ENCODE measurements at places on chromosomes 11 and 22.

DNA sequence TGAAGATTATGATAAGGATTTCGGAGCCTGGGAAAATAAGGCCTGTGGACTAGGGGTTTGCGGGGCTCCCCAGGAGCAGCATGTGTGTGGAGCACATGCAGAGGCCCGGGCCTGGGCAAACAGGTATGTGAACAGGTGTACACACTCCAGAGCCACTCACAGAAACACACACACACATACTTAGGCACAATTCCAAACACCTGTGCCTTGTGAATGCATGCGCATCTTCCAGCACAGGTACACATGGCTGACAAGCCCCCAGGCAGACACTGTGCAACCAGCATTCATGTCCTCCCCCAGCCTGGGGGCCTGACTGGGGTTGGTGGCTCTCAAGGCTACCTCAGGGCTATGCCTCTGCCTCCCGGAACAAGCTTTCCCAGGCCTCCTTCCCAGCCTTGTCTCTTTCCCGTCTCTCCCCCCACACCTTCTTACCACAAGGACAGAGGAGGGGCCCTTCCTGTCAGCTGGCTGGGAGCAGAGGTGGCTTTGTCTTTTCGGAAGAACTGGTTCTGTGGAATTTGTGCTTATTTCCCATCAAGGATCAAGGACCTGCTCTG is 2.6 kb upstream of the P2RY6 start:
- DNase-seq = no peak

GRCh38 chr22:46072981-46073682 is 77.2 kb upstream of the PPARA start:
- DNase-seq = no peak

DNA sequence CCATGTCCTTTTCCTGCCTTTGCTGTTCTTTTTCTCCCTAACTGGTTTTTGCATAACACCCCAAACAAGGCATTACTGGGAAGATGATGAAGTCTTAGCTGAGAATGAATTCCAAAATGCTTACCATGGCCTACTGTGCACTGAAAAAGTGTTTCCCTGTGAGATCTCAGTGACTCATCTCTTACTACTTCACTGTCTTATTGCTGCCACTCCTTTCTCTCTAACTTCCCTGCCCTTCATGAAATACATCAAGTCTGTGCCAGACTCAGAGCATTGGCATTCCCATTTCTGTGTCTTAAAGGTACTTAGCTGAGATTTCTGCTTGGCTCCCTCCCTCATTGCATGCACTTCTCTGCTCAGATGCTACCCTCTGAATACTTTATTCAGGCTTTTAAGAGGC is 49.1 kb upstream of the MUC15 start:
- DNase-seq = no peak

DNA sequence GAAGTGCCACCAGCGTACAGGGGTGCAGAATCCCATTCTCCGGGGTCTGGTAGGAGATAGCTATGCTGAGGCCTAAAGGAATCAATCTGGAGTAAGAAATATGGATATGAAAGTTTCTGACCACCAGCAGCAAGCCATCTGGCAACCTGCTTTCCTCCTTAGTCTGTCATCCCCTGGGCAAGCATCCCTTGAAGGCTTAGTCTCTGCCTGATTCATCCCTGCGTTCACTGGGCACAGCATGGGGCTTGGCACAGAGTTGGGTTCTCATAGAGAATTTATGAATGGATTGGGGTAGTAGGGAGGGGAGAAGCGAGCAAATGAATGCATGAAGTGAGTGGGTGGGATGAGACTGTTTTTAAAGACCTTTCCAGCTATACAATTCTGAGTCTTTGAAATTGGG is 85.8 kb upstream of the NARS2 start:
- no peak for DNase-seq

DNA sequence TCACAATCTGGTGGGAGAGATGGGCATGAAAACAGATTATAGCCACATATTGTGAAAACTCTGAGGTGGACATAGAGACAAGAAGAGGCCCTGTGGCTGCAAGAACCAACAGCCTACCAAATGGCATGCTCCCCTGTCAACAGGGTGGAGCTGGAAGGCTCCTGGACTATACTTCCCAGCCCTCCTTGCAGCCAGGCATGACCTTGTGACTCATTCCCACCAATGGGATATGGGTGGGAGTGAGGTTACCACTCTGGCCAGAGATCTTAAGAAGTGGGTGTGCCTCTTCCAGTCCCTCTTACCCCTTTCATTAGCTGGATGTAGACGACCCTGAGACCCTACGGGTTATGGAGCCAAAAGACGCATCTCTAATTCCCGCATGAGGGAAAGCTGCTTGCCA is 126.4 kb upstream of the ZBED5 start:
- no peak for DNase-seq

GRCh38 chr11:100205926-100206325 is 481.2 kb upstream of the ARHGAP42 start:
- no peak for DNase-seq

DNA sequence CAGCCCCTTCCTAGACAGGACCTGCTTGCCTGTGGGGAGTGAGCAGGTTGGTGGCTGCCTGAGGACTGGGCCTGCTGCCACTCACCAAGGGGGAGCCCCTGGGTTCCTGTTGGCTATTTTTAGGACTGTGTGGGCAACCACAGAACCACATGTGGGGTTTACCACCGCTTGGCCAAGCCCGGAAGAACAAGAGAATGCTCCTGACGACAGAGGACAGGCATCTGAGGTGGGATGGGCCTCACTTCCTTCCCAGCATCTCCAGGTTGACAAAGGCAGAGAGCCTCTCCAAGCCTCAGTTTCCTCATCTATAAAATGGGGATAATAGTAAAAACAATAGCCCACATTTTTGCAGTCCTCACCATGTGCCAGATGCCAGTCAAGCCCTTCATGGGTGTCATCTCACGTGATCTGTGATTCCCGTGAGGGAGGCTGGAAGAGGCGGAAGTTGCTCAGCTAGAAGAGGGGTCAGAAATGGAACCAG is 43.6 kb downstream of the LRRC32 start:
- peak; percentile 78 for DNase-seq

DNA sequence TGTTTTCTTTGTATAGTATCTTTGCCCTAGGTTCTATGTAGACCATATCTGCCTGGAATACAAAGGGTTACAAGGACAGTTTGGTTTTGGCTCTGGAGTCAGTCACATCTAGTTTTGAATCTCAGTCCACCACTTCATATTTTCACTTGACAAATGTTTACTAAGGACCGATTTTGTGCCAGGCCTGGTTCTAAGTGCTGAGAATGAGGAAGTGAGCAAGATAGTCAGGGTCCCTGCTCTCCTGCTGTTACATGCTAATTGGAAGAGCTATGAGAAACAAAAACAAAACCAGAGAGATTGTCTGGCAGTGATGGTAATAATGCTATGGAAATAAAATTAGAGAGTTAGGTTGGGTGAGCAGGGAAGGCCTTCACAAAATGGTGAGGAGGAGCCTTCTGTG is 66.1 kb upstream of the ARHGAP20 start:
- no peak for DNase-seq

DNA sequence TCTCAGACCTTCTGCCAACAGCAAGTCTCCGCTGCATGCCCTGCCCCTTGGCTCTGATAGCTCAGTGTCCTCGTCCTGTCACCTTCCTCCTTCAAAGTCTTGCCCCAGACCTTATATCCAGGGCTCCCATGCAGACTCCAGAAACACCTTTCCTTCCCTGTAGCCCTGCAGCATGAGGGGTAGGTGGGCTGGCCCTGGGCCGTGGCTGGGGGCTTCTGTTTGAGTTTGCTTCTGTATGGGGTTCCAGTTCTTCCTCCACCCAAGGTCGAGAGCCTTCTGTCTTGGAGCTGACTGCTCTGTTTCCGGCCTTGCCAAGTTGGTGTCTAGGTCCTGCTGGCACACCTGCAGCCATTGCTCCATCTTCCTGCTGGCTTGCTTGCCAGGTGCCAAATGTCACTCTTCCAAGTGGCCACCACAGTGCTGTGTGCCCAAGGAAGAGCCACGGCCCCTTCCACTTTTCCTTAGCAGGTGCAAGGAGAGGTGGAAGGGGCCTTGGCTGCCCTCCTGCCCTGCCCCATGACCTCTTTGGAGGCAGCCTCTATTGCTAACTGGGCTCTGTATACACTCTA is 74.8 kb upstream of the NECTIN1 start:
- no peak for DNase-seq

- DNase-seq = no peak
Measured at GRCh38 chr22:17100621-17101020, 15.8 kb downstream of the IL17RA start.

- no peak for DNase-seq
Measured at GRCh38 chr11:70432580-70432979, 34.3 kb downstream of the CTTN start.

DNA sequence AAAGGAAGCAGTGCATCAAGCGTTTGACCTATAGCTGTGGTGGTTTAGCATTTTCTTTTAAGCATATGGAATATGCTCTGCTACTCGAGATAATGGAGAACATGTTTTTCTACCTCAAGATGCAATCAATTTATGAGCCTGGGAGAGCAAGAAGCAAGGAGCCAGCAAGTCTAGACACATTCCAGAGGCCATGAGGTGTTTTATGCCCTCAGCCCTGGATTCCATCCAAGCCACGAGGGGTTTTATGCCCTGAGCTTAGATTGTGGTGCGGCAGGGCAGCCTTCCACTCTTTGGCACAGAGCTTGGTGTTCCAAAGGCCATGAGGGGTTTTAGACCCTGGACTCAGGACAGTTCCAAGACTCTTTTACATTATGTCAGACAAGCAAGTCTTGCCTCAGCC is 11.7 kb upstream of the DNAJB13 start:
- DNase-seq = no peak

- no peak for DNase-seq
Measured at GRCh38 chr22:25134028-25134427, 65.6 kb upstream of the CRYBB3 start.

DNA sequence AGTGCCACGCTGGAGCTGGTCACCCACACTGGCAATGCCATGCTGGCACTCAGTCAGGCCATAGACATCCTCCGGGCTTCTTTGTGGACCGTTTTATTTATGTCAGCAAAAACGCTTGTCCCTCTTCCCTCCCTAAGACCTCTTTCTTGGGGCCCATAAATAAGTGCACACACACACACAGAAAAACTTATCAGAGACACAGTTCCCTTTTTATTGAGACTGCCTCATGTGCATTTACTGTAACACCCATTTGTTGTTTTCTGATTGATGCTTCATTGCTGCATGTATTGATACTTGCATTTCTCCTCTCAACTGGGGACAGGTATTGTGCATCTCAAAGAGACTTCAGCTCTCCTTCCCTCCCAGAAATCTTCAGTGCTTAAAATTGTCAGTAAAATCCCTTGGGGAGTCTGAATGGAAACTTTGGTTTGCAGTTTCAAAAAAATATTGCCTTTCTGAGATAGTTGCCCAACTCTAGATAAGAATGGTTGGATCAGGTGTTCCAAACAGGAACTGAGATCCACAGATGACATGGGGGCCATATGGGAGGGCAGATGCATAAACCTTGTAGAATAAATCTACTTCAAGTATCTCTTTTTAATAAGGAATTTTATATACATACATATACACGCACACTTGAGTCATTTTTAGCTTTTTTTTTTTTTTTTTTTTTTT is 50.9 kb downstream of the PPP2R1B start:
- DNase-seq = no peak

DNA sequence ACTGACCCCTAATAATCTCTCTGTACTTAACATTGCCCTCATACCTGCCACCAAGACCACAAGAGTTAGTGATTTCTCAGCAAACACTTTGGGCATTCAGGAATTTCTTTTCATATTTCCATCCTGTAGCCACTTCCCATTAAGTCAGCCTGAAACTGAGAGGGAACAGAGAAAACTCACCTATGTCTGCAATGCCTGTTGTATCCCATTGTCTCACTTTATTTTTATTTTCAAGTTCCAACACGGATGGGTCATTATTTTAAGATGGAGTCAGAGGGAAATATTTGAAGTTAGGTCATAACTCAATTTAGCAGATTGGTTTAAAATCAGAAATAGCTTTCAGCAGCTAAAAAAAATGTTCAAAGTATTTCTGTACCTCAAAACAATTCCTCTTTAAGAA is 937.8 kb upstream of the CHORDC1 start:
- DNase-seq = no peak

DNA sequence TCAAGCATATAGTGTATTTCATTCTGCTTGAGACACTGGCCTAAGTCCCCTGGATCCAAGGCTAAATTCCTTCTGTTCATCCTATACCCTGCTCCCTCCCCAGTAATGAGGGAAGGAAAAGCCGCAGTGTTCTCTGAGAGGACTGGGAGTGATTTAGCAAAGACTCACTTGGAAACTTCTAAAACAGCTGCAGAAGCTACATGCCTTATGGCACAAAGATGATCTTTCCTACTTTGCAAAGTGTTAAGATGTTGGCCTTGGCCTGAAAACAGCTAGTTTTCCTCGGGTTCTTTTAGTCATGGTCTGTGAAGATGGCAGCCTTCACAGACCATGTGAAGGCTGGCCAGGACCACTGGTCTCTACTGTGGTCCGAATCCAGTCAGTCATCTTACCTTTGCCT is 65.7 kb downstream of the ABTB2 start:
- no peak for DNase-seq
